ENCODE measurements at places on chromosomes 12 and 14.

- no peak for DNase-seq
These were observed 27.0 kb downstream of the PDE6H start for GRCh38 chr12:14999695-15000365.

DNA sequence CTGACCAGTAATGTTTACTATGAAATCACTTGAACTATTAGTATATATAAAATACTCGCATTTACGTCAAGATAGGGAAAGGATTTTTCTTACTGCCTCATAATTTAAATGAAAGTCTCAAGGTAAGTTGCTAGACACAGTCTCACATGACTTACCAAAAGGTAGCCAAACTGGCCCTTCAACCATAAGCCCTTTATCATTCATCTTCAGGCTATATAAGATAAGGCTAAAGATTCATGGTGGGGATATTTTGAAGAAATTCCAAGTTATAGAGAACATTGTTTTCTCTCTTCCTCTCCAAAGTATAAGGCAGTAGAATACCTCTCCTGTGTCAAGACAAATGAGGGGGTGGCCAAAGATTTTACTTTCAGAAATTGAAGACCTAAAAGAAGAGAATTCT lies 23.4 kb downstream of the KIF21A start:
- DNase-seq, result no peak

DNA sequence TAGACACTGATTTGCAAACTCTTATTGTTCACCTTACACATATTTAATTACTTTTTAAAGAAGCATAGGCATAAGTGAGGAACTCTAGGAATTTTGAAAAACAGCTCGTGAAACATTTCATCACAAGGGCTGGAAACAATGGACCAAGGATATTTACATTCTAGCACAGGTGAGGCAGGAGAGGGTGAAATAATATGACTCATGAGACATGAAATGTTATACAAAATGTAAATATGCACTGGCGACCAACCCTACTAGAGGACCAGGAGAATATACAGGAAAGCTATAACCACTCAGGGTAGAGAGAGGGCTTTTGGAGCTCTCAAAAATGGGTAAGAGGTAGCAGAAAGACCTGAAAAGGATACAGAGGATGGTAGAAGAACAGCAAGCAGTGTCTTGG lies 115.3 kb downstream of the PTGER2 start:
- no peak for DNase-seq

DNA sequence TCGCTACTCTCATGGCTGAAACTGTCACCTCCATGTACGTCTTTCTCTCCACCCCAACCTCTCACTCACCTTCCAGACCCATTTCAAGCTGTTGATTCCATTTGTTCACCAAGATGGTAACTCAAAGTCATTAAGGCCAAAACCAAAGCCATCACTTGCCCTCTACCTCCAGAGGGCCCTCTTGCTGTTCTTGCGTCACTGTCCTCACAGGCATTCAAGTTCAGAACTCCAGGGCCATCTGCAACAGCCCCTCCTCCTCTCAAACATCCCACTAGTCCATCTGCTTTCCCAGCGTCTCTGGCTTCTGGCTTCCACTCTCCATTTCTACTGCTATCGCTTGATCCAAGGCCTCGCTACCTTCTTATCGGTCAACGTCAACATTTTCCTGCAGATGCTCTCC lies 74.5 kb downstream of the VWF start:
- DNase-seq, result no peak

GRCh38 chr14:35883677-35884293 lies 57.6 kb downstream of the BRMS1L start:
- DNase-seq, result no peak
